ENCODE measurements at places on chromosomes 2 and 18.

DNA sequence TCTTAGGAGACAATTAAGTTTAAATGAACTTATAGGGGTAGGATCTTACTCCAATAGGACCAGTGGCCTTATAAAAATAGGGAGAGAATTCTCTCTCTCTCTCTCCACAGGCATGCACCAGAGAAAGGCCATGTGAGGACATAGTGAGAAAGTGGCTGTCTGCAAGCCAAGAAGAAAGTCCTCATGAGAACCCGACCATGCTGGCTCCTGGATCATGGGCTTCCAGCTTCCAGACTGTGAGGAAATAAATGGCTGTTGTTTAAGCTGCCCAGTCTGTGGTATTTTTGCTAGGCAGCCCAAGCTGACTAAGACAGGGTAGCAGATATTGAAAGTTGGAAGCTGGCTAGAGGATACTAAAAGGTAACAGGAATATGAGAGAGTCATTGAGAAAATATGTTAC lies 454.0 kb downstream of the NBAS start:
- no peak for DNase-seq

DNA sequence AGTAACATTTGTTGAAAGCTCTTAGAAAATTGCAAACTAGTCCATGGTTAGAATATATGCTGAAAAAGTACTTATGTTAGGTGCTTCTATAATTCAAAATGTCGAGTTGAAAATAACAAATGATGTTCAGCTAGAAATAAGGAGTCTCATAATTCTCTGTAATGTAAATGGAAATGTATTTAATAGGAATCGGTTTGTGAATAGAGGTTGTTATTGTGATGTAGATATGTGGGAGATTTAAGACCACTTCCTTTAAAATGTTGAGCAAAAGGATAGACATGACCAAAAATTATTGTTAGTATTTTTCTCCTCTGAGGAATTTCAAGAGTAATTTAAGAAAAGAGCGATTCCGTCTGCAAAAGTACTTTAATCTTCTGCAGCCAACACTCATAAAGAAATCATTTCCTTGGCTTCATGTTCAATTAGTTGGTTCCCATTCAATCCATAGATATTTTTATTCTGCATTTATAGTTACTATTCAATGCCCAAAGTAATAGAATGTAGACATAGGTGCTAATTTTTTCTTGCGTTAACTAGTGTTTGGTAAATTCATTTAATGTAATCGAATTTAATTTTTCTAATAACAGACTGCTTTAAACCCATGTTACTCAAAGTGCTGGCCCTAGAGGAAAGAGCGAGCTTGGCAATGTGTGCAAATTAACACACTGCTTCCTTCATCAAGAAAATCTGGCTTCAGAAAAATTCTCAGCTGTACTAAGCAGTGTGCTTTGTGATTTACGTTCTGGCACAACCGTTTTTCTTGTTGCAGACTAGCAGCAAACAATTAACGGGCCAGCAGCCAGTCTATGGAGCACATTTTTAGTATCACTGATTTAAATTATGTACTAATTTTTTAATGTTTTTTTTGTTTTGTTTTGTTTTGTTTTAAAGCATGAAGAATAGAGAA lies 32.2 kb downstream of the FN1 start:
- no peak for DNase-seq

GRCh38 chr2:194363878-194364277 lies 1293.1 kb upstream of the SLC39A10 start:
- no peak for DNase-seq

DNA sequence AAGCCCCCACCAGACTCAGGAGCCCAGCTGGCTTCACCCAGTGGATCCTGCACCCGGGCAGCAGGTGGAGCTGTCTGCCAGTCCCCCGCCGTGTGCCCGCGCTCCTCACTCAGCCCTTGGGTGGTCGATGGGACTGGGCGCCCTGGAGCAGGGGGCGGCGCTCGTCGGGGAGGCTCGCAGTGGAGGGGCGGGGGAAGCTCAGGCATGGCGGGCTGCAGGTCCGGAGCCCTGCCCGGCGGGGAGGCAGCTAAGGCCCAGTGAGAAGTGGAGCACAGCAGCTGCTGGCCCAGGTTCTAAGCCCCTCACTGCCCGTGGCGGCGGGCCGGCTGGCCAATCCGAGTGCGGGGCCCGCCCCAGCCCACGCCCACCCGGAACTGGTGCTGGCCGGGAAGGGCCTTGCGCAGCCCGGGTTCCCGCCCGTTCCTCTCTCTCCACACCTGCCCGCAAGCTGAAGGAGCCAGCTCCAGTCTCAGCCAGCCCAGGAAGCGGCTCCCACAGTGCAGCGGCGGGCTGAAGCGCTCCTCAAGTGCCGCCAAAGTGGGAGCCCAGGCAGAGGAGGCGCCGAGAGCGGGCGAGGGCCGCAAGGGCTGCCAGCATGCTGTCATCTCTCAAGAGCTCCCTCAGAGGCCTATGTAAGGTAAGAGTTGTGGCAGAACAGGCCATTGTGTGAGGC lies 1307.8 kb upstream of the TMEFF2 start:
- no peak for DNase-seq

GRCh38 chr2:193011870-193012269 lies 817.1 kb upstream of the TMEFF2 start:
- DNase-seq = no peak

- no peak for DNase-seq
Measured at GRCh38 chr2:109225170-109225782, 96.3 kb downstream of the SH3RF3 start.

DNA sequence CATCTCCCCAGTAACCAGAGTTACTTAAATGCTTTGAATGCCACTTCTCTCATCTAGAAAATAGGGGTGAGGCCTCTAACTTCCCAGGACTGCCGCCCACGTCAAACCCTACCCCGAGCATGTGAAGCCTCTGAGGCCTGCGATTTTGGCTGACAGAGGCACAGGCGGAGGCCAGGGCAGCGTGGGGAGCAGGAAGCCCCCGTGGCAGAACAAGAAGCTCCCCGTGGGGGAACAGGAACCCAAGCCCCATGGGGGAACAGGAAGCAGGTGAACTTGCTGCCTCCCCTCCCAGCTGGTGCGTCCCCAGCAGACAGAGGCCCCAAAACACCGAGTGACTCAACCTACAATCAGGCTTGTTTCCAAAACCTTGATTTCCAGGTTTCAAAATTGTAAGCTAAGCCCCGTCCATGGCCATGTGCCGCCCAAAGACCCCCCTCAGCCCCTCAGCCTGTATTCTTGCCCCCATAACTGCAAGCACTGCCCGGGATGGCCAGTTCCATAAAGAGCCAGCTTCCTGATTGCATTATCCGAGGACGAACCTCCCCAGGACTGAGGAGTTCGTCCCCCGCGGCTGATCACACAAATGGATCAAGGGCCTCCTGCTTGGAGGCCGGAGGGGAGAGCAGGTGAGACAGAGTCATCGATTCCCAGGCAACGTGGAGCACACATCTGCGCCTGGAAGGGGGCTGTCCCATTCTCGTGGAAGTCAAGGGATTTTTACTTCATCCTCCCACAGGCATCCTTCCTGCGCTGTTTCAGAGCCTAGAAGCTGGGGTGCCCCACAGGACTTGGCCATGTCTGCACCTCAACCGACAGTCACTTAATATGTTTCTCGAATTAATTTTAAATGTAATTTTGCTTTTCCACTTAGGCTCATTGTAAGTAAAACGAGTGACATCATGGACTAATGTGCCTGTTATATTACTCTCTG lies 36.3 kb upstream of the CTDP1 start:
- no peak for DNase-seq

DNA sequence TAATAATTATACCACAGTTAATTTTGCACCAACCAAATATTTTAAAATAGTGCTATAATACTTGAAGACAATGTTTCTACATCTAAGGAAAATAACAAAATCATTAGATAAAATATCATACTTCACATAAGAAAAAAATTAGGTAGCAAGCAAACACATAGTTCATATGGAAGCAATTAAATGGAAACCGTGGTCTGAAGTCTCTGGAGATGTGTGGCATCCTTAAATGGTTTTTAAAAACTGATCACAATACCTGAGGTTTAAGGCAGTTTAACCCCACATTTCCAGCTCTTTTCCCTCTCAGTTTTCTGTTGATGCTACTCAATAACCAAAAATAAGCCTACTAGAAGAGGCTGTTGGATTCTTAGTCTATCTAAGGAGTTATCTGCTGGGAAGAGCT lies 71.3 kb downstream of the ASXL2 start:
- DNase-seq = no peak

- no peak for DNase-seq
Measured at GRCh38 chr2:86314125-86314524, 23.3 kb downstream of the REEP1 start.

DNA sequence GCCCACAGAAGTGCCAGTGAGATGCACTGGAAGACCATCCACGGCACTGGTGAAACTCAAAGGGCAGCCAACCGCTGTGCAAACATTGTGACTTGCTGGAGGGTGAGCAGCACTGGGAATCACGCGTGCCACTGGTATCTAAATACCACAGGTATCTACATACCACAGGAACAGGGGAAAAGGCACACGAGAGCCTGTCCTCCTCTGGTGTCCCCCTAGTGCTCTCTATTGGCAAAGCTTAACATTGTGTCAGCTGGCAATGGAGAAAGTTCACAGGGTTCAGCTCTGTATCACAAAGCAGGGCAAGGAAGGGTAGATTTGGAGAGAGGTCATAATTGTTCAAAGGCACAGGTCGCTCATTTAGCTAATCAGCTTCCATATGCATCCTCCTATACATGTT lies 12.6 kb upstream of the SEC11C start:
- DNase-seq = no peak

DNA sequence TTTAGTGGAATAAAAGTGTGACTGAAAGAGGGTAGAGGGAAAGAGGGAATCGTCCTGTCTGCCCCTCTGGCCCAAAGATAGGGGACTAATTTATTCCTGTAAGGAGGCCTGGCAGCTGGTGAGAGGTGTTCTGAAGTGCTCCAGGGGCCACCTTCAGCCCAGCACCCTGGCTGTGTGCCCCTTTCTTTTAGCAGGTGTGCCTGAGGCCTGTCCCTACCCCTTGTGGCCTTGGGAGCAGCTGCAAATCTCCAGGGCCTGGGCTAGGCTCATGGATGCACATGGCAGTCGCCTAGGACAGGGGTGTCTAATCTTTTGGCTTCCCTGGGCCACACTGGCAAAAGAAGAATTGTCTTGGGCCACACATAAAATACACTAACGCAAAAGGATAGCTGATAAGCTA lies 37.3 kb downstream of the FHOD3 start:
- no peak for DNase-seq

- DNase-seq = no peak
Measured at GRCh38 chr2:190762566-190762965, 113.7 kb downstream of the NAB1 start.

Measured in hematopoietic multipotent progenitor cell treated with erythropoietin and hydrocortisone succinate and interleukin-3 and kit ligand, for 15 days (in vitro differentiated cells).